ENCODE measurements at places on chromosomes 2 and 18.

DNA sequence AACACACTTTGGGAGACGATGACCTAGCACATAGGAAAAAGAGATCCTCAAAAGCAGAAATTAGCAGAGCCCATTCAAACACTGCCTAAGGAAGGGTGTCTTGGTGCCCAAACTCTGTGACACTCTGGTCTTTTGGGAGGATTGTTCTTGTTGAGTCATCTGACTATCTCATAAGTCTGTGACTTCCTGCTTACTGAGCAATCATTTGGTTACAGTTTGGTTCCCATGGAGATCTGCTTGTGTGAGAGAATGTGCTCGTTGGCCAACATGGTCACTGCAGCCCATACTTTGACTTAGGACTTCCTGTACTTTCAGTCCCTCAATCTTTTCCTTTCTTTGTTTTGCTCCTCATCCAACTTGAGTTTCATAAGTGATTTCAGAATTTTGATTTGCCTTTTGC lies 602.9 kb downstream of the NYAP2 start:
- no peak for DNase-seq

GRCh38 chr2:162706770-162707169 lies 131.8 kb downstream of the KCNH7 start:
- no peak for DNase-seq

DNA sequence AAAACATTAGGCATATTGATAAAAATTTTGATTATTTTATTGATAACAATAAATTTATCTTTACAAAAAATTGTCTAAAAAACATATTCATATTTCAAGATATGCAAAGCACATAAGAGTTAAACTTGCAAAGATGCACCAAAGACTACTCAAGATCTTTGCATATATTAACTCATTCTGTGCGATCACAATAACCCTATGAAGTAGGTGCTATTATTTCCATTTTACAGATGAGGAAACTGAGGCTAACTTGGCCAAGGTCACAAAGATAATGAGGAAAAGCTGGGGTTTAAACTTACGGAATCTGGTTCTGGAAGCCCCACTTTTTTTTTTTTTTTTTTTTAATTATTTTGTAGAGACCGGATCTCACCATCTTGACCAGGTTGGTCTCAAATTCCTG lies 94.4 kb upstream of the SERTAD2 start:
- DNase-seq: no peak

DNA sequence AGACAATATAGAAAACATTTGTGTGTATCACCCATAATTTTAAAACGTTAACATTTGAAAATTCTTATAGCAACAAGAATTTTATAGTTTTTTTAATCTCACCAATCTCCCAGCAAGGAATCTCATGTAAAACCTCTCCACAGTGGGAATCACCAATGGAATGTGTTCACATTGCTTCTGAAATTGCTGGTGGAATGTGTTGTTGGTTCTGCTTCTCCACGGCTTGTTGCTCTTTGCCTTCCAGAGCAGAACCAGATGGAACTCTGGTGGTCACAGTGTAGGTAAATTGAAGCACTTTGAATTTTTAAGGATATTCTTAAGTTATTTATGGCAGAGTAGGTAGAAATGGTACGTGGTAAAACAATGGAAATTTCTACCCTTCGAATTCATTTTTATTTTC lies 35.1 kb downstream of the DCAF17 start:
- no peak for DNase-seq

DNA sequence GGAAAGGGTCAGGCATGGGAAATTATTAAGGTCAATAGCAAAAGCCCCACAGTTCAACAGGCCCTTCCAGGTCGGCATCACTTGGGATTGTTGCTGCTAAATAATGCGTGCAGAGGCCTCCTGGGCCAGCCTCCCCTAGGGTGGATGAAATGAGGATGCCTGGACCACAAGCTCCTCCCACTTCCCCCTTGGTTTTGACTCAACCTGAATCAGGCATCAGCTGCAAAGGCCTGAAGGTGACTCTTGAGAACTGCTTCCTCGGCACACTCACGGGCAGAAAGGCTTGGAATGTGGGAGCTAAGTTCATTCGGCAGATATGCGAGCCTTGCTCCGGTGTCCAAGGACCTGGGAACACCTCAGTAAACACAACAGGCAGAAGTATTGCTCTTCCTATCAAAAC lies 69.3 kb downstream of the MBP start:
- no peak for DNase-seq

DNA sequence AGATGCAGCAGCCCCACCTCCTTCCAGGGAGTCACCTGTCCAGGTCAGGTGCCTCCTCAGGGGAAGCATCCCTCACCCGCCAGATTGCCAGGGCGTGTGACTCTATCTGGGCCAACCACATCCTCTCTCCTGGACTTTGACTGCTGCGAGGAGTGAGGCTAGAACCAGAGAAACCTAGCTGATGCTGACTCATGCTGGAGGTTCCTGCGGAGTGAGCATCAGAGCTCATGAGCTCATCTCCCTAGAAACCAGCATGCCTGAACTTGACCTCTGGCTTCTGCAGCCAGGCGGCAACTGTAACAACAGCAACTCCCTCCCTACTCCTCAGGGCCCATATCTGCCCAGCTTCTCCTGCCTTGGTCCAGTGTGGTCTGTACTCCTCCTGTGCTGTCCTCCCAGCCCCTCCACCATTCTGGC lies 28.3 kb upstream of the NT5DC4 start:
- no peak for DNase-seq
